ENCODE measurements at places on chromosomes 1 and 21. TPM values are rescaled to one million over a fixed set of nuclear protein-coding genes. Genes with fewer than 3 reads are reported as not detected.
A peak's percentile ranks its signal among the peaks of the same experiment; 100 is the strongest.

SPATA1 gene
- total RNA-seq: 2.1 TPM

DNA sequence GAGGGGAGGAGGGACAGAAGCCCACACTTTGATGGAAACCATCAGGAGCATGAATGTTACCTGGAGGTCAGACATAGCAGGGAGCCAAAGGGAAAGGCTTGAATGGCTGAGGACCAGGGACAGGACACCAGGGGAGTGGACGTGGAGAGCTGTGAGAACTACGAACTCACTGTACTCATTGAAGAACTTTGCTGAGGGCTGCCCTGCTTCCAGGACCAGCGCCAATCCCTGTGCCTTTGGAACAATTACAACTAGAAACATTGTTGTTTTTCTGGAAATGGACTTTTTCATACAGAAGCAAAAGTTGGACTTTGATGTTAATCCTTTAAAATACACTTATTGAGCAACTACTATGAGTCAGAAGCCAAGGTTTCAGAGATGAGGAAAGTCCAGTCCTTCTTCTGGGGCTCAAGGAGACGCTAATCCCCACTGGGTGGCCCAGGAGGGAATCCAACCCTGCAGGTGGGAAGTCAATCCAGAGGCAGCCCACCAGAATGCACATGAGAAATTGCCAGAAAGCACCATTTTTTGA, 12.9 kb downstream of the TSPAN2 start:
- DNase-seq: no peak

GRCh38 chr1:166952002-166952746, 23.2 kb downstream of the ILDR2 start:
- no peak for DNase-seq

DNA sequence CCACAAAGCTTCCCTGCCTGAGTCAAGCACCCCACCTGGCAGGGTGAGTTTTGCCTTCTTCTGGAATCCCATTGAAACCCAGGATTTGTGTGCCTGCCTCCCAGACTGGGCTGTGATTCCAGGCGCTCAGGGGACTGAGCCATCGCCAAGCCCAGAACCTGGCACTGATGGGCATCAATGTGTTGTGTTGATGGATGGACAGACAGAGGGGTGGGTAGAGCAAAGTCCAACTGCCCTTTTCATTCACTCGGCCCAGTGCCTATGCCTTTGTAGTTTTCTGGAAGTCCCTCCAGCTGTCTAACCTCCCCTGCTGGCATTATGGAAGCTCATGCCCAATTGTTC, 66.0 kb upstream of the LAPTM5 start:
- no peak for DNase-seq

- DNase-seq: no peak
Measured at GRCh38 chr1:226688808-226689207, 50.3 kb downstream of the ITPKB start.

MYOG gene
- total RNA-seq: not detected

DNA sequence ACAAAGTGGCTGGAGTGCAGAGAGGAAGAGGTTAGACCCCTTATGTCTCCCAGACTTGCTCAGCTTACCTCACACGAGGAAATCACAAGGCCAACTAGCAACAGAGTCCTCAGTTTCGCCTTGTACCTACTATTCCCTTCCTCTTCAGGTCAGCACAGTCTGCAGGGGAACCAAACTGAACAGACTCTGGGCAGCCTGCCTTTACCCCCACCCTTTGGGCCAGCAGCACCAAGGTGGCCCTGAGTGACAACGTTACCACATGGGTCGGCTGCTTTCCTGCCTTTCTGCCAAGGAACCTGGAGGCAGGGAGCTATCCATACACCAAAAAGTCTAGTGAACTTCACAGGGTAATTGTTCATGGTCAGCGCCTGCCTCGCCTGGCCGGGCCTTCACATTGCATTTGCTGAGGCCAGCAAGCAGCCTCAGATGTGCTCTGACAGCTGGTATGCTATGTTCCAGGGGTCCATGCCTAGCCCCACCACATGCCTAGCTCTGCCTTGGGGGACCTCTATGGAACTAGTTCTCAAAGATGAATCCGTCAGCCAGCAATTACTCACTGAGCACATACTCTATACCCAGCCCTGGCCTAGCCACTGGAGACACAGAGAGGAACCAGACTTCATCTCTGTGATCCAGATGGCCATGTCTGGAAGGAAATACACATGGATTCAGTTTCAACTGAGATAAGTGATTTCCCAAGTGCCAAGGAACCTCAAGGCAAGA, 69.6 kb downstream of the DMAP1 start:
- no peak for DNase-seq

- no peak for DNase-seq
Measured at GRCh38 chr1:167447521-167448136, 70.7 kb downstream of the CD247 start.

- no peak for DNase-seq
Measured at GRCh38 chr21:29359718-29360117, 61.0 kb downstream of the BACH1 start.

DNA sequence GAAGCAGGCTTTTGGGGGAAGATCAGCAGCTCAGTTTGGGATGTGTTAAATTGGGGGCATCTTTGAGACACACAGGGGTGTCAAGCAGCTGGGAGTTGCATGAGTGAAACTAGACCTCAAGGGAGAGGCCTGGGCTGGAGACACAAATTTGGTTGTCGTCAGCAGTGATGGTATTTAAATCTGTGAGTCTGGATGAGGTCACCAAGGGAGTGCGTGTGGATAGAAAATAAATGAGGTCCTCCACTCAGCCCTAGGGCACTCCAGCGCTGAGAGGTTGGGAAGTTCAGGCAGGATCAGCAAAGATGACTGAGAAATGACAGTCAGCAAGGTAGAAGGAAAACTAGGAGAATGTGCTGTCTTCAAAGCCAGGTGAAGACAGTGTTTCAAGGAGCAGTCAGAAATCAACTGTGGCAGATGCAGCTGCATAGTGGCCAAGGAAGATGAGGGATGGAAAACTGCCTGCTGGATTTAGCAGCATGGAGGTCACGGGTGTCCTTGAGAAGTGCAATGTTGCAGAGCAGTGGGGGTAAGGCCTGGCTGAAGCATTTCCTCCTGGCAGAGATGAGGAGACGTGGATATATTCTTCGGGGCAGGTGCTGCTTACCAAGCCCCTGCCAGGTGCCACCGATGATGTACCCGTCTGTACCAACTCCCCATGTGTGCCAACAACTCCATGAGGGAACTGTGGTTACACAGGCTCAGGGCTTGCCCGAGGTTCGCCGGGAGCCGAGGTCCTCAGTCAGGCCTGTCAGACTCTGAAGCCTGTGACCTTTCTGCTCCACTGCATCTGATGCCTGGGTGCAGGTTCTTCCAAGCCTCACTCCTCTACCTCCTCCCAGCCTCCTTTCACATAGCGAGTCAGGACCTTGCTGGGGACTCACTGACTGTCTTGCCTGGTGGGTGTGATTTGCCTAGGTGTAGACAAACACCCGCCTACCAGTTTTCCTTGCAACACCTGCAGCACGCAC, 11.3 kb downstream of the MAP7D1 start:
- DNase-seq: no peak

GRCh38 chr1:35894183-35894582, 11.2 kb downstream of the AGO1 start:
- peak; percentile 18 for DNase-seq

DNA sequence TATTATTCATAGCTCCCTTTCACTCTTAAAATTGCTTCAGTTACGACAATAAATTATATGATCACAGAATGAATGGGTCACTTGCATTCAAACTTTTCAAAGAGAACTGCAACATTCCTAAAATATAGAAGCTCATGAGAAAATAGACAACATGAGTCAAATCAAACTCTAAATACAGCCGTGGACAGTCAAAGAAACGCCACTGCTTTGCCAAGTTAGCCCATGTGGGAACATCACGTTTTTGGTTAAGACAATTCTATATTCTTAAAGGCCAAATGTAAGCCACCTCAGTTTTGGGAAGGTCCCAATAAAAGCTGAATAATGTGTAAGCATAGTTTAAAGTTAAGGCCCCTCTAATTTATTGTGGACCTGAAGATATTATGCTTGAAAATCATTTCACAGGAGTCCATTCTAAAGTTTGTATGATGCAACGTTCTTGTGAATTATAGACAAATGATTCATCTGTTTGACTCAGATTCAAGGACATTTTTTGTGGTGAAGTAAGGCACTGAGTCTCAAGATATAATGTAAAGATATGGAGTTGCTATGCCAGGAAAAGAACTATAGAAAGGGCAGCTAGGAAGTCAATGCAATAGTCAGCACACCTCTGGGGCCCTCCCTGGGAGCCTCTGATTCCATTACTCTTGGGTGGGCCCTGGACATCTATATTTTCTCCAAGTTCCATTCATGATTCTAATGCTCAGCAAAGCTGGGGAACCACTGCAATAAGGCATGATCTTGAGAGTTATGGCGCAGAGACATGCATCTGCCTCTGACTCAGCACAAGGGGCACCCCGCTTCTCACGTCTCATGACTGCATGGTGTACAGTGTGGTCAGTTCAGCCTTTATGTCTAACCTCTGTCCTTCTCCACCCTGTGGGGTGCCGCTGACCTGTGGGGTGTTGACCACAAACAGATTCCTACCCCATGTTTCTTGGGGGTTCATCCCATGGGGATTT, 33.9 kb downstream of the ETS2 start:
- no peak for DNase-seq

- no peak for DNase-seq
Measured at GRCh38 chr1:65207317-65207716, 59.3 kb downstream of the AK4 start.

Measured in natural killer cell (primary cell).